Right lung (tissue), 10 donors: ENCODE measurements at places on chromosomes 11 and 22. TPM values are rescaled to one million over a fixed set of nuclear protein-coding genes. Genes with fewer than 3 reads are reported as not detected.

SYCE3 gene
- polyA plus RNA-seq = not detected

DNA sequence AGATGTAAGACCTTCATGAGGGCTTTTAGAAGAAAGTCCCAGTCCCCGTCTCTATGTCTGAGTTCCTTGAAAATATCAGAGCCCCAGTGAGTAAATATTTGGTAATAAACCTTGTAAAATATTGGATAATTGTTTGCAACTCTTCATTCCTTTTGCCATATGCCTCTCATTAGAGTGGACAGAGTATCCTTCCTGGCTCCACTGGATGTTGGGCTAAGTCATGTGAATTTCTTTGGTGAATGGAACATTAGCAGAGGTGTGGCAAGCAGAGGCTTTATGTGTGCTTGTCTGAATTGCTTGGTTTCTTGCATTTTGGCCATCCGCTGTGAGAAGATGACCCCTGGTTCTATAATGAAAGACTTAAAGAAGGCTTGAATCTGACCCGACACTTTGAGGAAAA lies 490.3 kb downstream of the METTL15 start:
- no peak for DNase-seq

ACTN3 gene
- polyA plus RNA-seq = not detected

LGALS12 gene
- 0.14 TPM for polyA plus RNA-seq

TCF20 gene
- polyA plus RNA-seq = 24.3 TPM

GRCh38 chr11:92875473-92875872 lies 94.0 kb upstream of the MTNR1B start:
- no peak for DNase-seq
